ENCODE measurements at places on chromosomes 2 and 18. TPM values are rescaled to one million over a fixed set of nuclear protein-coding genes. Genes with fewer than 3 reads are reported as not detected.

- DNase-seq, result no peak
- H3K4me1 ChIP-seq, result no peaks in the 10 kb centered on the region
- no peaks in the 10 kb centered on the region for H3K27me3 ChIP-seq
Measured at GRCh38 chr2:172673056-172673683, 62.5 kb upstream of the RAPGEF4 start.

GRCh38 chr2:166972002-166972401 is 83.7 kb downstream of the XIRP2 start:
- H3K4me1 ChIP-seq, result no peaks in the 10 kb centered on the region
- no peaks in the 10 kb centered on the region for H3K36me3 ChIP-seq
- DNase-seq, result peak; percentile 48
- no peaks in the 10 kb centered on the region for H3K27me3 ChIP-seq

GRCh38 chr2:238719641-238720040 is 128.2 kb upstream of the TWIST2 start:
- no peak overlapping the region for H3K27ac ChIP-seq
- H3K27me3 ChIP-seq, result peaks cover 4% of the 10 kb centered on the region
- no peak for DNase-seq
- no peaks in the 10 kb centered on the region for H3K36me3 ChIP-seq
- no peak overlapping the region for H3K4me3 ChIP-seq
- no peaks in the 10 kb centered on the region for H3K4me1 ChIP-seq

GRCh38 chr18:45856531-45856930 is 31.1 kb downstream of the SIGLEC15 start:
- no peaks in the 10 kb centered on the region for H3K27me3 ChIP-seq
- peaks cover 71% of the 10 kb centered on the region for H3K36me3 ChIP-seq
- no peak overlapping the region for H3K27ac ChIP-seq
- no peaks in the 10 kb centered on the region for H3K4me1 ChIP-seq
- no peak overlapping the region for H3K4me3 ChIP-seq

DNA sequence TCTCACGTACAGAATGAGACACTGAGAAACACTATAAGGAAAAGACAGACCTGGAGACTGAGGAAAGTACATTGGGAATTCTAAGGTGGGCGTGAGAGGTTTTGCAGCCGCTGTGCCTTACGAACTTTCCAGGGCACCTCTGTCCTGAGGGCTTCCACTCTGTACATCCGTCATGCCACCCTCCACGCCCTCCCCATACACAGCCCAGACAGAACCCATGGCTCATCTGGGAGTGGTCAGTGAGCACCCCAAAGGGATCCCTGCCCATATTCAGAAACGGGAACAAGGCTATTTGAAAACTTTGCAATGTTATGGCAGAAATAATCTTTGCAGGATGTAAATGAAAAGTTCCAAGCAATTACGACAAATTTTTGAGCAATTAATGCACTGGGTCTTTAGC is 95.4 kb upstream of the ZNF532 start:
- no peaks in the 10 kb centered on the region for H3K36me3 ChIP-seq
- peaks cover 36% of the 10 kb centered on the region for H3K27me3 ChIP-seq
- peak; percentile 22 for DNase-seq
- H3K4me3 ChIP-seq, result no peak overlapping the region
- no peak overlapping the region for H3K27ac ChIP-seq

DNA sequence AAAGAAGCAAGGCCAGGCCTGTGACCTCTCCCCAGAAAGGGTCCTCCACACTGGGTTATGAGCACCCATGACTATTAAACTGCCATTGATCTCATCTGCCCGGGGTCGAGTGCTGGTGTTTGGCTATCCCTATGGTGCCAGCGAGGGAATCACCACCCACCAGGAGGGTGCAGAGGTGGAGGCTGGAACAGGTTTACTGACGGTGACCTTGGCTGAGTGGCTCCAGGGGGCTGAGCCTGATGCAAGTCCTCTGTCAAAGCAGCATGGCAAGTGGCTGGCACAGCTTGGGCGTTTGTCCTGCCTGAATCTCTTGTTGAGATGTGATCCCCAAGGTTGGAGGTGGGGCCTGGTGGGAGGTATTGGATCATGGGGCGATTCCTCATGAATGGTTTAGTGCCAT is 196.4 kb upstream of the HDAC4 start:
- H3K4me3 ChIP-seq, result no peak overlapping the region
- no peaks in the 10 kb centered on the region for H3K4me1 ChIP-seq
- no peaks in the 10 kb centered on the region for H3K27me3 ChIP-seq
- DNase-seq, result peak; percentile 23

GRCh38 chr2:231388725-231389346 is 6.7 kb upstream of the B3GNT7 start:
- no peaks in the 10 kb centered on the region for H3K4me1 ChIP-seq
- no peaks in the 10 kb centered on the region for H3K36me3 ChIP-seq
- H3K27me3 ChIP-seq, result no peaks in the 10 kb centered on the region

DNA sequence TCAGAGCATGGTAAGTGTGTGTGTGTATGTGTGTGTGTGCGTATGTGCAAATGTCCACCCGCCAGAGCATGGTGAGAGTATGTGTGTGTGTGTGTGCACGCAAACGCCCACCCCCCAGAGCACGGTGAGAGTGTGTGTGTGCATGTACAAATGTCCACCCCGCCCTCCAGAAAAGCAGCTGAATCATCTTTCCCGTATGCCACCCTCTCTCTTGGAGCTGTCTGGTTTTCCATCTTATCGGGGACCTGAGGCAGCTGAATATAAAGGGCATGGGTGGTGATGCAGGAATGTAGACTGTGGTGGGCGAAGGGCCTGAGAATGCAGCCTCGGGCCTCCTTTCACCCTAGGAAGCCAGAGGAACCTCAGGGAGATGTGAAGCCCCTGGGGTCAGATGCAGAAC is 66.9 kb downstream of the COPS7B start:
- H3K27me3 ChIP-seq, result peaks cover 8% of the 10 kb centered on the region
- H3K4me1 ChIP-seq, result no peaks in the 10 kb centered on the region
- no peaks in the 10 kb centered on the region for H3K36me3 ChIP-seq

DNA sequence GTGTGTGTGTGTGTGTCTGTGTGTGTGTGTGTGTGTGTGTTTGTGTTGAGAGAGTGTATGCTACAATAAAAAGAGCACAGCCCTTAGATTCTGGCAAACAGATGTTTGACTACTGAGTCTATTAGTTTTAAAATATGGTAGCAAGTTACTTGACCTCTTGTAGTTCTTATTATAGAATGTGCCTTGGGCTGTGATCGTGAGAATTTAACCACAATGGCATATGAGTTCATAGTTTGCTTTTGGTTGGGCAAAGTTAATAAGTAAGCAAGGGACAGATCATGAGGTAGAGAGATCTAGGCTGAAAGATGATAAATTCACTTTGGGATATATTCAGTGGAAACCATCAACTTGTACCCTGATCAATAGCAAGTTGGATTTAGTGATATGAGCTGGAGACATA is 334.3 kb upstream of the VWC2L start:
- no peak overlapping the region for H3K27ac ChIP-seq
- H3K27me3 ChIP-seq, result no peaks in the 10 kb centered on the region
- DNase-seq, result no peak
- H3K4me3 ChIP-seq, result no peak overlapping the region
- H3K4me1 ChIP-seq, result no peaks in the 10 kb centered on the region

DNA sequence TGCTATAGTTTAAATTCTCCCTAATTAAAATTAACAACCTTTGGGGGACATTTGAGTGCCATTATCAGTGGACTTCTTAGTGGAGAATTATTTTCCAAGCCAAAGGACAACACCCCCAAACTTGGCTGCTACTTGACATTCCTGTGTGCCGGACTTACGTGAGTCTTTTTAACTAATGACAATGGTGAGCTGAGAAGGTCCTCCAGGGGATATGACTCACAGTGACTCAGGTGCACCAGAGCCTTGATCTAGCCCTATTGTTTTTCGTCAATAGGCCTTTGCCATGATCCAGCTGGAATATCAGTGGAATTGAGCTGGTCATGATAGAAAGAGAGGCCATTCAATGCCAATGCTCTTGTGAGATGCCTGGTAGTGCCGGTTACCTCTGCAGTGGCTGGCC is 118.1 kb upstream of the CXCR4 start:
- DNase-seq, result no peak
- no peak overlapping the region for H3K4me3 ChIP-seq
- H3K27ac ChIP-seq, result no peak overlapping the region
- H3K27me3 ChIP-seq, result no peaks in the 10 kb centered on the region
- H3K36me3 ChIP-seq, result no peaks in the 10 kb centered on the region

DNA sequence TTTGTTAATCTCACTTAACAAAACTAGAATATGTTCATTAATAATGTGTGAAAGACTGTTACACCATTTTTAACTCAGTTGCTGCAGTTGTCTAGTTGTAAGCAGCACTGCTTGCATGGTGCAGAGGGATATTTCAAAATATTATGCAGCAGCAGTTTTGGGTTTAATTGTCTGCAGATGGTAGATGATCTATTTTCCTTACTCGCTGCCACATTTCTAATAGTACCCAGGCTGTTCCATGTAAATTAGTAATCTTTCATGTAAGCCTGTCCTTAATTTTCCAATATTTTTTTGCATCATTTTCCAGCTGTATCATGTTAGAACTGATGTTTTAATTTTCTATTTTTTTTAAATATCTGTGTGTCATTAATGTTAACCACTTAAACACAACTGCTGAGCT is 488.1 kb upstream of the RAB12 start:
- H3K27ac ChIP-seq, result no peak overlapping the region
- H3K36me3 ChIP-seq, result no peaks in the 10 kb centered on the region
- H3K4me1 ChIP-seq, result peaks cover 2% of the 10 kb centered on the region
- H3K27me3 ChIP-seq, result no peaks in the 10 kb centered on the region

- no peaks in the 10 kb centered on the region for H3K27me3 ChIP-seq
- peaks cover 2% of the 10 kb centered on the region for H3K4me1 ChIP-seq
- no peak overlapping the region for H3K4me3 ChIP-seq
- H3K27ac ChIP-seq, result no peak overlapping the region
- peak; percentile 91 for DNase-seq
- H3K36me3 ChIP-seq, result peaks cover 8% of the 10 kb centered on the region
Measured at GRCh38 chr2:233857511-233858141, 3.3 kb upstream of the HJURP start.

GRCh38 chr2:58731488-58731869 is 490.4 kb upstream of the FANCL start:
- H3K4me1 ChIP-seq, result no peaks in the 10 kb centered on the region
- no peak for DNase-seq
- H3K27ac ChIP-seq, result no peak overlapping the region

DNA sequence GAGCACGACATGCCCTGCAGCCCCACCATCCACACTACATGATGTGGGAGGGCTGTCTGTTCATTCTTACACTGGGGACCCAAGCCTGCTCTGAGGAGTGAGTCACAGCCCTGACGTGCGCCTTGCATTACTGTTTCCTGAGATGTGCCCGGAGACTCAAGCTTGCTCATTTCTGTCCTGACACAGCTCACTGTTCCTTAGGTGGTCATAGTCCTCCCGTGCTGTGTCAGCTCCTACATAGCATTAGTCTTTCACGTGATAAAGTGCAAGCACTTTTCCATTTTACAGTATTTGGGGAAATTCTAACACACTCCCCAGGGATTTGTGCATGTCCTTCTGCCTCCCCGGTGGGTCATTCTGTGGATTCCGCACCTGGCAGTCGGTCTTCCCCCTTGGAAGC is 46.2 kb upstream of the TRIM43B start:
- no peak overlapping the region for H3K27ac ChIP-seq
- no peak overlapping the region for H3K4me3 ChIP-seq
- no peak for DNase-seq

- H3K4me1 ChIP-seq, result no peaks in the 10 kb centered on the region
- H3K27me3 ChIP-seq, result no peaks in the 10 kb centered on the region
- no peak overlapping the region for H3K27ac ChIP-seq
- no peak overlapping the region for H3K4me3 ChIP-seq
Measured at GRCh38 chr2:179936654-179937053, 70.4 kb downstream of the CWC22 start.

DNA sequence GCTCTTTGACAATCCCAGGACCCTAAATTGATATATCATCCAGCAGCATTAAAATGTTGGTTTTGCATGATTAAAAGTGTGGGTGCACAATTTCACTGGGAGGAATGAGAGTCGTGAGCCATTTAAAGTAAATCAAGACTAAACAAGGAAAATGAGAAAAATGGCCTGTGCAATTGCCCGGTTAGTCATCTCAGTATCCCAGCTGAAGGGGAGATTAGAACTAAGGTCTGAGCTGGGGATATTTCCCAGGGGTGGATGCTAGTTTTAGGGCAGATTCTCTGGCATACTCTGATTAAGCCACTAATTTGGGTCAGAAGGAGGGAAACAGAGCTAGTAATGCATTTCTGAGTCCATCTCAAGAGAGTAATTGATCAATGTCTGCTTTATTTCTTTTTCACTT is 177.2 kb downstream of the EN1 start:
- no peak overlapping the region for H3K27ac ChIP-seq
- no peaks in the 10 kb centered on the region for H3K27me3 ChIP-seq
- H3K4me3 ChIP-seq, result no peak overlapping the region
- no peaks in the 10 kb centered on the region for H3K4me1 ChIP-seq
- no peak for DNase-seq

- no peaks in the 10 kb centered on the region for H3K4me1 ChIP-seq
- peaks cover 4% of the 10 kb centered on the region for H3K36me3 ChIP-seq
- H3K27ac ChIP-seq, result no peak overlapping the region
- no peak overlapping the region for H3K4me3 ChIP-seq
- H3K27me3 ChIP-seq, result no peaks in the 10 kb centered on the region
Measured at GRCh38 chr18:44897411-44897810, 216.7 kb downstream of the SETBP1 start.

- no peak overlapping the region for H3K4me3 ChIP-seq
- no peaks in the 10 kb centered on the region for H3K36me3 ChIP-seq
- DNase-seq, result no peak
- peaks cover 10% of the 10 kb centered on the region for H3K4me1 ChIP-seq
Measured at GRCh38 chr18:51251625-51252024, 54.1 kb upstream of the MEX3C start.

- DNase-seq, result no peak
- H3K36me3 ChIP-seq, result no peaks in the 10 kb centered on the region
- no peak overlapping the region for H3K27ac ChIP-seq
- H3K4me1 ChIP-seq, result no peaks in the 10 kb centered on the region
- peaks cover 23% of the 10 kb centered on the region for H3K27me3 ChIP-seq
Measured at GRCh38 chr18:37272226-37272625, 293.4 kb downstream of the CELF4 start.

- H3K4me3 ChIP-seq, result no peak overlapping the region
- H3K4me1 ChIP-seq, result no peaks in the 10 kb centered on the region
- no peaks in the 10 kb centered on the region for H3K27me3 ChIP-seq
Measured at GRCh38 chr18:79413025-79413424, 17.3 kb downstream of the NFATC1 start.

DNA sequence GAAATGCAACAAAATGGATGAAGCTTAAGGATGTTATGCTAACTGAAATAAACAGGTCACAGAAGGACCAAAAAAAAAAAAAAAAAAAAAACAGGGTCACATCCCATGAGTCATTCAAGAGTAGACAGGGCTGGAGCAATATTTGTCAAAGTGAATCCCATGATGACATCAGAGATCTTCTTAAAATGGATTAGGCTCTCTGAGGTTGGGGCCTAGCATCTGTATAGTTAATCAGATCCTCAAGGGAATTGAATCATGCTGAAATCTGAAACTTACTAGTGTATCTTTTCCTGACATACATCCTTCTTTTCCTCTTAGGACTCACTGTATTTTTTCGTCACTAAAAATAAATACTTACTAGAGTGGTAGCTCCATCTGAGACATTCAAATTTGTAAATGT is 380.6 kb upstream of the NXPH2 start:
- DNase-seq, result no peak
- no peak overlapping the region for H3K27ac ChIP-seq
- peaks cover 15% of the 10 kb centered on the region for H3K27me3 ChIP-seq
- H3K4me3 ChIP-seq, result no peak overlapping the region
- H3K36me3 ChIP-seq, result no peaks in the 10 kb centered on the region

FSHR gene
- total RNA-seq, result 6.5 TPM

CRYGC gene
- total RNA-seq, result not detected

CPLX4 gene
- total RNA-seq, result not detected

CHRNA1 gene
- not detected for total RNA-seq

GPR148 gene
- not detected for total RNA-seq

COL4A4 gene
- 2.9 TPM for total RNA-seq

MREG gene
- 18.3 TPM for total RNA-seq

NAT8 gene
- not detected for total RNA-seq

CCBE1 gene
- total RNA-seq, result 2.9 TPM

ARHGEF33 gene
- total RNA-seq, result 1.9 TPM

GTF2A1L gene
- total RNA-seq, result not detected
